Fibroblast of the aortic adventitia (primary cell): ENCODE measurements at places on chromosomes 2 and 18.

DNA sequence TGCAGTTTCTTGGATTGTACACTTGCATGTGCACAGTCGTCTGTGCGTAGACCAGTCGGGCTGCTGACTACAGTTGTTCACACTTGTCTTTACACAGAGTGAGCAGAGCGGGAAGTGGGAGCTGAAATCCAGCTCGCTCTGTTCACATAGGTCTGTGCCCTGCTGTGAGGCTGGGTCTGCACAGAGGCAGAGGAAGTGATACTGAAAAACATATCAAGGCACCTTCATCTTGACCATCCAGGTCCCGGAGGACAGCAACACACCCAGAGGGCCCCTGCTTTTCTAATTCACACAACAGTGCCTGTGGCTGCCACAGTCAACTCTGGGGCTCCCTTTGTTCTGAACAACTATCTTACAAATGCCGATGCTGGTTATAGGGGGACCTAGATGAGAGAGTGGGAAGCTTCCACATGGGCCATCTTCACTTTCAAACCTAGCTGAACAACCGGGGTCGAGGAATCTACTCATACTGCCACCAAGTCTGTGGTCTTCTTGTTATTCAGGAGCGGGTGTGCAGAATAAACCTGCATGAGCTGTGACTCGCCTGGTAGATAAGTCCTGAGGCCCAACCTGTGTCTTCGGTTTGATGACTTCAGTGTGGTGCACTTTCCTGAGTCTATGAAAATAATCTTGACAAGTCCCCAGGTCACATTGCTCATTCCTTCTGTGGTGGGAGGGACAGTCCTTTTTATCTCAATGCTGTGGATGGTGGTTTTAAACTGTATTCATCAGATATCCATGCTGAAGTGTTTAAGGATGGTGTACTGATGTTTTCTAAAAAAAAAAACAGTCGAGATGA lies 3.5 kb upstream of the ADNP2 start:
- DNase-seq, result no peak

- DNase-seq, result no peak
Observed at GRCh38 chr2:16114836-16115235, 174.5 kb downstream of the MYCN start.

- DNase-seq, result no peak
Observed at GRCh38 chr2:105188343-105188742, 53.2 kb upstream of the GPR45 start.

DNA sequence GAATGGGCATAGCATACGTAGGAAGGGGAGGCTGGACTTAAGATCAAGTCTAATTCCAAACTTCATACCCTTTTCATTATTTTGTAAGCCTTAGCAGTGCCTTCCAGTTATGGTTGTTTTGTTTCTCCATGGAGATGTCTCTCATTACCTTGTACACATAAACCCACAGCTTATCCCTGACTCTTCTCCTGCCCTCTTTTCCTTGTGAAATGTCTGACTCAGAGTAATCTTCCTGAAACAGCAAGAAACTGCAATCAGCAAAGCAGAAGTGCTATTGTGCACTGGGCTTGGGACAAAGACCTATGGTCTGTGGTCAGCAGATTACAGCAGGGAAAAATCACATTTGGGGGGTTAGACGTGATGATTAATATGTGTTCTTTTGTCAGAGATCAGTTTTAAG lies 176.7 kb downstream of the IKZF2 start:
- peak; percentile 66 for DNase-seq

GRCh38 chr2:6785493-6785892 lies 80.2 kb downstream of the CMPK2 start:
- no peak for DNase-seq

DNA sequence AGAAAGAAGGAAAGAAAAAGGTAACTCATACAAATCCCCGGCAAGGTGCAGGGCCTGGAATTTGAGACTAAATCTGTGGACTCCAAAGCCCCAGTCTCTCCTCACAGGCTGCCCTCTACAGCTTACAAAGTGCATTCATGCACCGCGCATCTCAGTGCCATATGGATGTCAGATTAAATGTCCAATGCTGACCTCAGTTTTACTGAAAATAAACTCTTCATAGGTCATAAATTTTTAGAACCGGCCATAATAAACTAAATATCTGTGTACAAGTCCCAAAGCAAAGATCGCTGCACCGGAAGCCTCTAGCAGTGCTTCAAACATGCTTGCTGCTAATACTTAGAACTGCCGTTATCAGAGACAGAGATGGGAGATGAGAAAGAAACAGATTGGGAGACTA lies 17.7 kb downstream of the ST6GAL2 start:
- DNase-seq, result no peak

DNA sequence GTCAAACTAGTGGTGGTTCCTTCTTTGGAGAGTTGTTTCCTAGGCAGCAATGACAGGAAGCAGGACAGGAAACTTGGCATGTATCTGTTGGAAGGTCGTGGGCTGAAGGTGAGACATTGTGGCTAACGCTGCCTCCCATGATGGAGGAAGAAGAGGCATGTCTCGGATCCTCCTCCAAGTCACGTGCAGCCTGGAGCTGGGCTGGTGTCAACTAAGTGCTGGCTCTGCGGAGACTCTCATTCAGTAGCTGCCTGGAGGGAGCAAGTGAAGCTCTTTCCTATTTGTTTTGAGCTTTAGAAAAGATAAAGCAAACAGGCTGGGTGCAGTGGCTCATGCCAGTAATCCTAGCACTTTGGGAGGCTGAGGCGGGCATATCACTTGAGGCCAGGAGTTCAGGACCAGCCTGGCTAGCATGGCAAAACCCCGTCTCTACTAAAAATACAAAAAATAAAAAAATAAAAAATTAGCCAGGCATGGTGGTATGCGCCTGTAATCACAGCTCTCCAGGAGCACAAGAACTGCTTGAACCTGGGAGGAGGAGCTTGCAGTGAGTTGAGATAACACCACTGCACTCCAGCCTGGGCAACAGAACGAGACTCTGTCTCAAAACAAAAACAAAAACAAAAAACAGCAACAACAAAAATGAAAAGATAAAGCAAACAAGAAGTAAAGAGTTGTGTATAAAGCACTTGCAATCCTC lies 28.2 kb upstream of the INO80C start:
- DNase-seq, result no peak

DNA sequence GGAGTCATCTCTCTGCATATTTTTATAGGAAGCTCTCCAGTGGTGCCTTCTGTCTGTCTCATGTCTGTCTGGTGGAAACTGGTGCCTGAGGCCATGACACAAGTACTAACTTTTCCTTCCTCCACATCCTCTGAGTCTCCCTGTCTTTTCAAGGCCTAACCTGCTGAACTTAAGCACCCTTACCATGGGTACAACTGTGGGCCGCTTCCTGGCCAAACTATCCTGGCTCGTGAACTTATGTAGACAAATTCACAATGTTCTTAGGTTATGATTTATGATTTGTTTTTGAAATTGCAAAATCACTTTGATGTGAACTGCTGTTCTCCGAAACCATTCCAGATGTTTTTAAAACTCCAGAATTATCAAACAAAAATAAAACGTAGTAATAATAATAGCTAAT lies 804.5 kb upstream of the POU3F3 start:
- no peak for DNase-seq

- DNase-seq, result no peak
Observed at GRCh38 chr2:76639171-76639680, 883.0 kb downstream of the LRRTM4 start.

DNA sequence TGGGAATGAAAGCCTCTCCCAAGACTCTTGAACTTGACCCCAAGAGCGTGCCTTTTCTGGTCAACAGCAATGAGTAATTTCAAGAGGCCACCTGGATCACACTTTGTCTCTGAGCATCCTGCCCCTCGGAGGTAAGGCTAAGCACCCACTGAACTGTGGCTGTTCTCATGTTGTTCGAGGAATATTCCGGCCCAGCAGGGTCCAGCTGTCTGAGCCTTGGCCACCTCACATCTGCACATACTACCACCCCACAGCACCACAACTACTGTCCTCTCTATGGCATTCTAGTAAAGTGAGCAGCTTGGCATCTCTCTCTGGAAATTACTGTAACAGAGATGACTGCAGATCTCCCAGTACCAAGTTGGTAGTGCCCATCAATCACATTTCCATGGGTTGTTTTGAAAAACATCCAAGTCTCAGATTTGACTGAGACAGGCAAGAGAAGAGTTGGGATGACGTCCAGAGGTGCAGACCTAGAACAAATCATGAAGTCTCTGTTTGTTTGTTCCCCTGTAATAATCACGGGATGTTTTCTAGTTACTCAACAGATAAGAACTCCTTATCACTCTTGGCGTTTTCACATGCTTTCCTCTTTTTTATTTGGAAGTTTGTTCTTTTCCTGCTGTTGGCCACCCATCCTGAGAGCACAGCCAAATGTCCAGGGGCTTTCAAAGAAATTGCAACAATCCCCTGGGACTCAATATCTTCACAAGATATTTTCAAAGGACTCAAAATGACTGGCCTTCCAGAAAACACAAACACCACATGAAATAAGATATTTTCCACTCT lies 336.0 kb upstream of the TNP1 start:
- DNase-seq, result no peak

DNA sequence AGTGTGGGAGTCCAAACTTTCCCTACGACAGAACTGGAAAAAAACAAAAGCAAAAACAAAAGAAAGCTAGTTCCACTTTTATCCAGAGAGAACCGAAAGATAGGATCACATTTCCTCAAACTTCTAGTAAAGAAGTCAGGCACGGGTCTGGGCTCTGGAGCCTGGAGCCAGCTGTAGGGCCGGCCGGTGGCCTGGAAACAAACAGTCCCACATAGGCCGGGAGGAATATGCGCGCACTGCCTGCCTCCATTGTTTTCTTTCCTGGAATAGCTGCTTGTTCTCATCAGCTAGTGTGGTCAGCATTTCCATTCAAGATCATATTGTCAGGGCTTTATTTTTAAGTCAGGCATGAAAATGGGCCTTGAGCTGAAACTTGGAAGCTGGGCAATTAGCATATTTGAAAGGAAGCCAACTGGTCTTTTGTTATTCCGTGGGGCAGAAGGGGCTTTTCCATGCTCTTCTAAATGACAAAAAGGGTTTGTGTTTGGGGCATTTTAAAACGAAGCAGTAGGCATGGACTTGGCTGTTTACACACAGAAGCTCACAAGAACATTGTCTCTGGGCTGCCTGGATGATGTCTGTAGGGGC lies 58.7 kb upstream of the RFX8 start:
- DNase-seq, result peak; percentile 43

DNA sequence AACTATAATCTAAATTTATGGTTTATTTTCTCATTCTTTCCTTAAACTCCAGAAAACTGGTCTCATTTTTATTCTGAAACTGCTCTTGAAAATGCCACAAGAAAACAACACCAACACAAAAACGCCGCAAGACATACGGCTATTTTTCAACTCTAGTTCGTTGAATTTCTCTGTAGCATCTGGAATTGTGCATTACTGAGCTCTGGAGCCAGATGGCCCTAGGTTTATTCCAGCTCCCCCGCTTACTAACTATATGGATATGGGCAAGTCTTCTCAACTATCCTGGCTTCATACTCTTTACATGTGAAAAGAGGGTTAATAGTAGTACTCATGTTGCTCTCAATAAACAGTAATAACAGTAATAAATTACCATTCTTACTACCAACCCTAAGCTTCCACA lies 19.9 kb downstream of the FAM98A start:
- DNase-seq, result no peak

GRCh38 chr18:31232775-31233424 lies 70.2 kb upstream of the DSC1 start:
- no peak for DNase-seq

GRCh38 chr18:13271302-13271911 lies 52.8 kb downstream of the LDLRAD4 start:
- DNase-seq, result no peak

GRCh38 chr18:59801576-59801975 lies 98.2 kb upstream of the PMAIP1 start:
- no peak for DNase-seq

DNA sequence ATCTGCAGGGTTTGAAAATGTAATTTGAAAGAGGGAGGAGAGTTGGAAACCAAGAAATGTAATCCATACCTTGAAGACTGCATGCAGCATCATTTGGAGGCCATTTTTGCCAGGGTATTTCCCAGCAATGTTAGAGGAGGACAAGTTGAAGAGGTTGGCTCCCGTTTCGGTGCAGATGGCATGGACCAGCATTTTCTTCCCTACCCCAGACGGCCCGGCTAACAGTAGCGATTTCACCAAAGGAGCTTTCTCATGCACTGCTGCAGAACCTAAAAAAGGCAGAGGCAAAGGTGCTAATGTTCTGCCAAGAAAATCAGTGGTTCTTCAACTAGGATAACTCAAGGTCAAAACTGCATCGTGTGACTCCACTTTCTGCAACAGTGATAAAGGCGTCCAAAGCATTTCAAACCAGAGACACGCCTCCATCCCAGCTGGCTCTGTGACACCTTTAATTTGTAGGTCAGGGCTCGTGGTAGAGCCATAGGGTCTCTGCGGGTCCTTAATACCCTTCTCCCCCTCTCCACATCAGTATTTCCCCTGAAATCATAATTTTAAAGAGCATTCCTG lies 99.6 kb upstream of the ASB18 start:
- DNase-seq, result no peak

GRCh38 chr18:10381951-10382350 lies 72.5 kb upstream of the APCDD1 start:
- no peak for DNase-seq

DNA sequence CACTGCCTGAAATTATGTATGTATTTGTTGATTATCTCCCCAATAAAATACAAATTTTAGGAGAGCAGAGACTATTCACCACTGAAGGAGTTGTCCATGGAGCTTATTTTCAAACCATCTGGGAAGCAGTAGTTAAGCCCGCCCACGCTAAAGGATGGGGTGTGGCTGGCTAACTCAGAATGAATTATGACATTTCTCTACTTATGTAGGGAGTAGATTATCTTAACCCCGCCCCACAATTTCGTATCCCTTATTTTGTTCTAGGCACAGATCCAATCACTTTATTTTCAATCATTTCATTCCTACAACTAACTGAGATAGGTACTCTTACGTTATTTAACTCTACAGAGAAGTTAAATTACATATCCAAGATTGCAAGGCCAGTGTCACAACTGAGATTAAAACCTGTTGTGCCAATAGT lies 1.4 kb upstream of the LAPTM4A start:
- DNase-seq, result peak; percentile 92

- no peak for DNase-seq
Observed at GRCh38 chr2:29578084-29578598, 343.2 kb downstream of the ALK start.

DNA sequence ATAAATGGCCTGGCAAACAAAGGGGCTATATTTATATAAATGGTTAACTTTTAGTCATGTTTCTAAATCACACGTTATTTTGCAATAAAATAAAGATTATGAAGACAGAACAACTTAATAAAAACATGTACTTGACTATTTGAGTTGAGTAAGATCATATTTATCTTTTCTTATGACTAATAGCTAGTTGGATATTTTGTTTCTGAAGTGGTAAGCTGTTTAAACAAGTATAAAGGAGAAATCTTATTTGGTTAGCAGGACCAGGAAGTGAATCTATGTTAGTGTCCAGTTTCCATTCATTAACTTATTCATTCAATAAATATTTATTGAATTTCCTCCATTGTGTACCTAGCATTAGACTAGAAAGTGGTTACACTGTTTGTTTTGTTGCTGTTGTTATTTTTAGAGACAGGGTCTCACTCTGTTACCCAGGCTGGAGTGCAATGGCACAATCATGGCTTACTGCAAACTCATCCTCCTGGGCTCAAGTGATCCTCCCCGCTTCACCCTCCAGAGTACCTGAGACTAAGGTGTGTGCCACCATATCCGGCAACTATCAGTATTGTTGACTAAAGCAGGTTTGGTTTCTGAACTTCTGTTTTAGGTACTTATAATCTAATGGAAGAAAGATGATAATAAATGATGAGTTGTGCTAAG lies 312.6 kb downstream of the DPP10 start:
- no peak for DNase-seq

GRCh38 chr18:48769006-48769636 lies 181.6 kb downstream of the SMAD7 start:
- no peak for DNase-seq
